ENCODE measurements at places on chromosomes 1 and 21.

- no peak for DNase-seq
These were observed 640.9 kb upstream of the PLXNA2 start for GRCh38 chr1:208885060-208885459.

GRCh38 chr1:211379446-211379845 lies 52.8 kb downstream of the TRAF5 start:
- DNase-seq: no peak

GRCh38 chr1:51218570-51218969 lies 17.5 kb upstream of the RNF11 start:
- no peak for DNase-seq

GRCh38 chr1:198024782-198025181 lies 107.6 kb downstream of the LHX9 start:
- peak; percentile 39 for DNase-seq

DNA sequence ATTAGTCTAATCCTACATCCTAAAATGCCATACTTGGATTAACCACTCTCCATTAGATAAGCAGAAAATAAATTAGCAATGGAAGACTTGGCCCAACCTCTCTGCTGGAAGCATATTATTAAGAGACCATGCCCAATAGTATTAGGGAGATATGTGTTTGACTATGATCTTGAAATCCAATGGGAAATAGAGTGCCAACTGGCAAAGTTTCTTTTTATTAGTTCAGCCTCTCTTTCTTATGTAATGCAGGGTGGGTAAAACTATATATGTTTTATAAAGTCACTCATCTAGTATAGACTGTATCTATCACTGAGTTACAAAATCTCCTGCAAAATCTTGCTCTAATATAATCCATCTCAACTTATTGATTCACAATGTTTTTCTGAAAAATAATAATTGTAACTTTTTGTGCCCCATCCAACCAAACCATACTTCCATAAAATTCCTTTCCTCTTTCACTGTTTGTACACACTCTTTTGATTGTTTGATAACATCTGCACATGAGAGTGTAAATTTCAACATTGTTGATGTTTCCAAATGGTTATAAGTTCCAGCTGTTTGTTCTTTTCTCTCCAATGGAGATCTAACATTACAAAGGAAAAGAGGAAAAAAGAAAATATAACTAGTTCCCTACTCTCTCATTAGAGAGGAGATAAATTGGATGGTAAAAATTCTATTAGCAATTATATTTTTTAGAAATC lies 408.1 kb upstream of the ADGRL2 start:
- DNase-seq: no peak

DNA sequence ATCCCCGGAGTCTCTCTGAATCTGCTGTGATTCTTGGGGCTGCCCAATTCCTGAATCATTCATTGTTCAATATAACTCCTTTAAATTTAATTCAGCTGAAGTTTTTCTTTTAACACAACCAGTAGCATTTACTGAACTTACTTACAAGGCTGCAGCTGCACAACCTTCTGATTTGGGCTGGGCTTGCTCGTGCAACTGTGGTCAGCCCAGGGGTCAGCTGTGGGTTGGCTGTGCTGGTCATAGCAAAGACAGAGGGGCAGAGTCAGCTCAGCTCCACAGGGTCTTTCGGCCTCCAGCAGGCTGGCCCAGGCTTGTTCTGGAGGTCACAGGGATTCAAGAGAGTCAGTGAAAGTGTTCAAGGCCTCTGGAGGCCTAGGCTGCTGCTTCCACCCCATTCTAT lies 186.1 kb downstream of the MATN1 start:
- no peak for DNase-seq

GRCh38 chr1:15167386-15167785 lies 13.8 kb downstream of the TMEM51 start:
- no peak for DNase-seq

- no peak for DNase-seq
These were observed 27.4 kb downstream of the CACHD1 start for GRCh38 chr1:64497088-64497883.

- DNase-seq: no peak
These were observed 501 bp upstream of the DNAJC6 start for GRCh38 chr1:65308781-65309303.

- DNase-seq: peak; percentile 91
These were observed 53.4 kb downstream of the TOMM20 start for GRCh38 chr1:235075048-235075776.

- no peak for DNase-seq
These were observed 10.3 kb upstream of the PTPN7 start for GRCh38 chr1:202170726-202171125.

DNA sequence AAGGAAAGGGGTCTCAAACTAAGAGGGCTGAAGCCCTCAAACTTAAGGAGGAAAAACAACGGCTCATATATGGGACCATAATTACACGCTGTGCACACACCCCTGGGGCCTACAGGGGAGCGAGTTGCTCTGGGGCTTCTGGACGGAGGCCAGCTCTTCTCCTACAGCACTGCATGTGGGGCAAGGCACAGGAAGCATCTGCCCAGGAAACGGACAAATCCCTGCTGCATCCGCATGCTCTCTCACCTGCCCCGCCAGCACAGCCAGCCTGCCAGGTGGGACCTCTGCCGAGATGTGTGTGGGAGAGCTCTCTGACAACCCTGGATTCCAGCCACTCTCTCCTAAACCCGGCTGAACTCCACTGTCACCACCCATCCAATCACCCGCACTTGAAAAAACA lies 54.1 kb downstream of the MRPL37 start:
- DNase-seq: peak; percentile 77

DNA sequence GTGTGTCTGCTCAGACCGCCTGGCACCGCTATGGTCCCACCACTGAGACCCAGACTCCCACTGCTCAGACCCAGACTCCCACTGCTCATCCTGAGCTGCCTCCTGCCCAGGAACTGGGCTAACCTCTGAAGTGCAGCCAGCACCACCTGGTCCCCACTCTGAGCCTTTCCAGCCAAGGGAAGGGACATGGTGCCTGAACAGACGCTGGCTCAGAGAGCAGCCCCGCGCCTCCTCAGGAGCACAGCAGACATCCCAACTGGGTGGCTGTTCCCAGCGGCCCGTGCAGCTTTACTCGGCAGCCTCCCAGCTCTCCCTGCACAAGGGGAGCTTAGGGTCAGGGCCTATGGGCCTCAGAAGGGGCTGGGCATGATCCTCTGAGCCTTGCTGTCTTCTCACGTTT lies 27.8 kb upstream of the CNTN2 start:
- DNase-seq: no peak

DNA sequence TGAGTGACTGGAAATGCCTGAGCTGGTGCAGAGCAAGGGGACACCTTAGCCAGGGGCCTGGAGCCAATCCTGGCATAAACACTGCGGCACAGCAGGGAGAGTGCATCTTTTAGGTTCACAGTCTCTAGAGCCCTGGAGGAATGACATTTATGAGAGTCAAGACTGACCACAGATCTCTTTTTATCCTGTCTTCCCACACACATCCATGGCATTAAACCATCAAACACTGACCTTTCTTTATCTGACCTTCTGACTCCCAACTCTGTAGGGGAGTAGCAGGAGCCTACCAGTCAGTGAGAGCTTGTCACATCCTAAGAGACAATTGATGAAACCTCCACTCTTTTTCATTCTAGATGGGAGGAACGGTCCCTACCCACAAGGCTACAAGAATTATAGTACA lies 7.9 kb downstream of the CD34 start:
- no peak for DNase-seq

DNA sequence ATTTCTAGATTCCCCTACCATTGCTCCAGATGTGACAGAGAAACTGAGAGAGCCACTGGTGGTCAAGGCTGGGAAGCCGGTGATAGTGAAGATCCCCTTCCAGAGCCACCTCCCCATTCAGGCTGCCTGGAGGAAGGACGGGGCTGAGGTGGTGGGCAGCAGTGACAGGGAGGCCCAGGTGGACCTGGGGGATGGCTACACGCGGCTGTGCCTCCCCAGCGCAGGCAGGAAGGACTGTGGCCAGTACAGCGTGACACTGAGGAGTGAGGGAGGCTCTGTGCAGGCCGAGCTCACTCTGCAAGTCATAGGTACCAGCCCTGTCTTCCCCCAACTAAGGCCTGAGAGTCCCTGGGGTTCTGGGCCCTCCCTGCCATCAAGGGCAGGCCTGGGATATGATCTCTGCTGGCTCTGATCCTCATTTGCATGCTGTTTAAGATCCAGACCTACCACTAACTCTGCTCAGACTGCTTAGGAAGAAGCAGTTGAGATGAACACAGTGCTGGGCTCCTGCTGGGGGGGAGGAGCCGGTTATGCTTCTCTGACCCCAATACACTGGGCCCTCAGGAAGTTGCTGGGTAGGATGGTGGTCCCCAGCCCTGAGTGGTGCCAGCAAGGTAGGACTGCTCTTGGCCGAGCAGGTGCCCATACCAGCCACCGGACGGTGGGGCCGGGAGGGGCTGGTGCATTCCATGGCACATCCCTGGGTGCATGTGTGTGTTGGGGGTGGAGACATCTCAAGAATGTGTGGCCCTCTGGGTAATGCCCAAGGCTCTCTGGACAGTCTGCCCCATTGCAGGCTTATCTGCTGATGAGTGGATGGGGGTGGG lies 25.1 kb downstream of the IGFN1 start:
- no peak for DNase-seq

DNA sequence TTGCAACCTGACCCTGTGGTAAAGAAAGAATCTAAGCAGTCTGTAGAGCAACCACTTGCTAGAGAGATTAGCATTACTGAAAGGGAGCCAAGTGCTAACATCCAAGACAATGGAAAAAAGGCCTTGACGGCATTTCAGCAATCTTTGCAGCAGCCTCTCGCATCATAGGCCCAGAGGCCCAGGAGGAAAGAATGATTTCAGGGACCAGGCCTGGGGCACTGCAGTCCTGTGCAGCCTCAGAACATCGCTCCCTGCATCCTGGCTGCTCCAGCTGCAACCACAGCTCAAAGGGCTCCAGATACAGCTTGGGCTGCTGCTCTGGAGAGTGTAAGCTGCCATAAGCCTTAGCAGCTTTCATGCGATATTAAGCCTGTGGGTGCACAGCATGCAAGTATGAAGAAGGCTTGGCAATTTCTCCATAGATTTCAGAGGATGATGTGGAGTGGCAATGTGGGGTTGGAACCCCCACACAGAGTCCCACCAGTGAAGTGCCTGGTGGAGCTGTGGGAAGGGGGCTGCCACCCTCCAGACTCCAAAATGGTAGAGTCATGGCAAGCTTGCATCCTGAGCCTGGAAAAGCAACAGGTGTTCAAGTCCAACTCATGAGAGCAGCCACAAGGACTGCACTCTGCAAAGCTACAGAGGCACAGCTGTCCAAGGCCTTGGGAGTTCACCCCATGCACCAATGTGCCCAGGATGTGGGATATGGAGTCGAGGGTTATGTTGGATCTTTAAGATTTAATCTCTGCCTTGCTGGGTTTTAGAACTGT lies 110.6 kb upstream of the HMGB4 start:
- DNase-seq: no peak

DNA sequence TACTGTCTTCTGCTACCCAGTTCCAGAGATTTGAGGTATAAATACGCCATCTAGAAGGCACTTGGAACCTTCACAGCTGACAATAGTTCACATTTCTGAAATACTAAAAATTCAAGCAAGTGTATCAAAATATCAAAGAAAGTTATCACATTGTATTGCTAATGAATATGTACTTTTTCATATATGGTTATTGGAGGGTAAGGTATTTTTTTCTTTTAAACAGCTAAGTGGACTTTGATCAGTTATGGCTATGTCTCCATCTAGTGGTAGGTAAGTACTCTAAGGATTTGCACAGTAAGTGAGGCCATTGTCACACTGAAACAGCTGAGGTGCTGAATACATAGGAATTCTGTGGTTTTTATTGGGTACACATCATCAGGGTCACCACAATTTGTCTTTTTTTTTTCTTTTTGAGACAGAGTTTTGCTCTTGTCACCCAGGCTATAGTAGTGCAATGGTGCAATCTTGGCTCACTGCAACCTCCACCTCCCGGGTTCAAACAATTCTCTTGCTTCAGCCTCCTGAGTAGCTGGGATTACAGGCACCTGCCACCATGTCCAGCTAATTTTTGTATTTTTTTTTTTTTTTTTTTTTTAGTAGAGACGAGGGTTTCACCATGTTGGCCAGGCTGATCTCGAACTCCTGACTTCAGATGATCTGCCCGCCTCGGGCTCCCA lies 49.1 kb upstream of the CR2 start:
- peak; percentile 72 for DNase-seq

GRCh38 chr21:42095581-42095980 lies 24.5 kb downstream of the UMODL1 start:
- no peak for DNase-seq

- no peak for DNase-seq
These were observed 78.7 kb upstream of the VAV3 start for GRCh38 chr1:108043707-108044106.

DNA sequence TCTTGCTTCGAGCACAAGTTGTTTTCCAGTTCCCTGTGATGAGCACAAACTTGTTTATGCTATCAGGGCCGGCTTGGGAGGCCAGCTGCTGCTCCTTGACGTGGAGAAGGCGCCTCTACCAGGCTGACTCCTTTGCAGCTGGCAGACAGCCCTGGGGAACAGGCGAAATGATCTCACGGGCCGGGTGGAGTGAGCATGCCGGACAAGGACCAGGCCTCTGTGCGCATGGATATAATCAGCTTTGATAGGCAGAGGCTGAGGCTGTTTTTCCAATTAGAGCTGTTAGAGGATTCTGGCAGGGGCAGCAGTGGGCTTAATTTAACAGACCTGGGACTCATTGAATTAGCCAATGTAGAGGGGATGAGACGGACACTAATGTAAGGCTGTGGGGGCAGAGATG lies 38.9 kb downstream of the FAM163A start:
- peak; percentile 13 for DNase-seq

- DNase-seq: peak; percentile 96
These were observed 20.4 kb upstream of the TARBP1 start for GRCh38 chr1:234499119-234499942.

DNA sequence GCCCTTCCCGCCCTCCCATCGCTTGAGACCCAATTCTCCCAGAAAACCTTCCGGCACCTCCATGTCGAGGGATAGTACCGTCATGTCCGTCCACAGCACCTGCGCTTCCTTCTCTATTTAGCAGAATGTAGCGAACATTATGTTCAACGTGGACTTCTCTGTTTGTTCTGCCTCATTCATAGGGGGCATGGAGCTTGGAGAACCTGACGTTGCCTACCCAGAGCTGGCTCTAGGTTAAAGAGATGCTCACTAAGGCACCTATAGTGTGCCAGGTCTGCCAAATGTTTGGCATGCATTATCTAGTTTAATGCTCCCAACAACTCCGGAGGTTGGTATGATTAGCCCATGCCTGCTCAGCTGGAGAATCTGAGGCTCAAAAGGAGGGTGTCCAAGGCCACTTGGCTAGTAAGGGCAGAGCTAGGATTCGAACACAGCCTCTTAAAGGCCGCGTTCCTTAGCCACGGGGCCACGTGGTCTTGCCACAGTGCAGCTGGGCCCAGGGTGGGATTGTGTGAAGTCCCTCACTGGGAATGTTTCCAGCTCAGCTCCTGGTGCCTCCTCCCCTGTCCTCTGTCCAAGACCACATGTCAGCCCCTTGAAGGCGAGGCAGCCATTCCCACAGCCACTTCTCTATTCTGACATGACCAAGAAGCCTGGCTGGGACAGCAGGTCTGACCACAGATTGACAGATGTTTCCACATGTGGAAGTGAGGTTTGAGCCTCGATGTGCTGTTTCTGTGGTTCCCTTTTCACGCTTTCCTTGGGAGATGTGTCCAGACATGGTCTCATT lies 57.8 kb downstream of the RUNX3 start:
- no peak for DNase-seq

GRCh38 chr1:84301004-84301784 lies at the start of gene SAMD13:
Gene SAMD13 (plus strand): TSS chr1:84301708. CDS start chr1:84303235, 1,527 bp downstream.
- DNase-seq: peak; percentile 56

- DNase-seq: no peak
These were observed 23.0 kb downstream of the SPATA46 start for GRCh38 chr1:162353702-162354101.

- DNase-seq: no peak
These were observed 260.3 kb downstream of the GRIK3 start for GRCh38 chr1:36773827-36774541.

GRCh38 chr1:246302251-246302625 lies 204.8 kb downstream of the SMYD3 start:
- DNase-seq: peak; percentile 31
